ENCODE measurements at places on chromosomes 13 and 19.

GRCh38 chr13:48078251-48078656 is 16.6 kb downstream of the MED4 start:
- no peak for DNase-seq

DNA sequence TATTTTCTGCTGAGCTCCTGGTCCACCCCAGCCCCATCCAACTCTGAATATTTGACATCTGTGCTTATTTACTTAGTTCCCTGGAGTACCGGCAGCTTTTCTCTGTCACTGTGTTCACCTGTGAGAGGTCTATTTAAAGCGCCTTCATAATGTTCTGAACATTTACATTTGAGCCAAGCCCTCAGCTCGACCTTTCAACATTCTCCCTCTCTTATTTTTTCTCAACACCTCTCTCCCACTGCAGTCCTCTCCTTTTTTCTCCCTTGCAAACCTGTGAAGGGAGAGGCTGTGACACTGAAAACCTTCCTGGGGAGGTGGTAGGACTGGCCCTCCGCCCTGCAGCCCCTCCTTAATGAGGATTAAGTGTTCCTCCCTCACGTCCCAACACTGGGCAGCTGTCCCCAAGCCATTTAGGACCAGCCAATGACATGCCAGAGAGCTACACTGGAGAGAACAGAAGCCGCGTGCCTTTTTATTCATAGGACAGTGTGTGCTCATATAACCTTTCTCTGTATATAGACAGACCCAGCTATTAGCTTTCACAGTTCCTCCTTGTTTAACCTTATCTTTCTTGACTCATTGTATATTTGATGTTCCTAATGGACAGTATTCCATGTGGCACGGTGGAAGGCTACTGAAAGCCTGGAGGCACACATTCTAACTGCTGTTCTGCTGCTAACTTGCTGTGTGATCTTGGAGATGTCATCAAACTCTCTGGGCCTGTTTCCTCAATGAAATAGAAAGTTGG is 134.8 kb downstream of the NUFIP1 start:
- DNase-seq, result no peak

DNA sequence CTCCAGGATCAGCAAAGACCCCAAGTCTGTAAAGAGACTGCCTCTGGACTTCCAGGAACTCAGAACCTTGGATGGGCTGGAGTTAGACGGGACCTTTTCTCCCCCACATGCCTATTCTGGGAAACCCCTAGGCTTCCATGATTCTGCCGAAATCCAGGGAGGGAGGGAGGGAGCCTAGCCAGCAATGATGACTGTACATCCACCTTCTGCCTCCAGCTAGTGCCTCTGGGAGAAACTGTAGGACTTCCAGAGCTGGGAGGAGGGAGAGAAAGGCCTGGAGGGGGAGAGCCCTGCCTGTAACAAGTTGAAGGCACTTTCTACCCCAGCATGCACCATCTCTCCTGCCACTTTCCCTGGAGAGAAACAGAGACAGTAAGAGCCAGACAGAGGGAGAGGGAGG is 6.0 kb upstream of the HAS1 start:
- DNase-seq, result peak; percentile 59

DNA sequence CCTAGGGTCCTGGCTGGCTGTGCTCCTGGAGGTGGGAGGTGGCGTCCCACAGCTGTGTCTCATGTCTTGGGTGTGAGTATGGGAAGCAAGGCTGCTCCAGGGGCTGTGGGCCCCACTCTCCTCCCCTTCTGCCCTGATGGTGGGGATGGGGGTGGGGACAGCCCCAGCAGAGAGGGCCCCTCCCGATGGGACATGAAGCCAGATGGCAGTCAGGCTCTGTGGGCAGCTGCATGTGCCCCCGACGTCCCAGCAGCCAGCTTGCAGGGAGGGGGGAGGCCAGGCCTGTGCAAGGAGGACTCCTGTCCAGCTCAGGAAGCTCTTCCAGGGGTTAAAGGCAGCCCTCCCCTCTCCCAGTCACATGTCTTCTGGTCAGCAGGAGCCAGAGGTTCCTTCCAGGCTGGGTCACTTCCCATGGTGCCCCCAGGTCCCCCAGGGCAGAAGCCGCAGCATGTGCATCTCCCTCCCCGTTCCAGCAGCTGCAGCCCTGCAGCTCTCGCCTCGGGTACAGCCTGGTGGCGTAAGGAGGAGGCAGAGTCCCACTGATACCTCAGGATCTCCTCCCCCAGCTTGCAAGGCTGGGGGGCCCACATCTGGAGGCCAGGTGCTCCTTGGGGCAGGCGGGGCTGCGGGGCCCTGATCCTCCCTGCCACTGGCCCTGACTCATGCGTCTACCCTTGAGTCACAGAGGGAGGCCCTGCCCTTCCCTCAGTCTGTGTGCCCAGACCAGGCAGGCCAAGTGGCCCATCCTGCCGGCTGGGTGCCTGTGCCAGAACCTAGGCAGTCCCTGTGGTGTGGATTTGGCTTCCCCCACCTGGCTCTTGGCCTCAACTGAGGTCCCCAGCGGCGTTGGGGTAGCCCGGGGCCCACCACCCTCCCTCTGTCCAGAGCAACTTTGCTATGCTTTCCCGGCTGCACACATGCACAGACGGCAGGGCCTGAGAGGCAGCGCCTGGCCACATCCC is 13.0 kb downstream of the YIPF2 start:
- peak; percentile 95 for DNase-seq

DNA sequence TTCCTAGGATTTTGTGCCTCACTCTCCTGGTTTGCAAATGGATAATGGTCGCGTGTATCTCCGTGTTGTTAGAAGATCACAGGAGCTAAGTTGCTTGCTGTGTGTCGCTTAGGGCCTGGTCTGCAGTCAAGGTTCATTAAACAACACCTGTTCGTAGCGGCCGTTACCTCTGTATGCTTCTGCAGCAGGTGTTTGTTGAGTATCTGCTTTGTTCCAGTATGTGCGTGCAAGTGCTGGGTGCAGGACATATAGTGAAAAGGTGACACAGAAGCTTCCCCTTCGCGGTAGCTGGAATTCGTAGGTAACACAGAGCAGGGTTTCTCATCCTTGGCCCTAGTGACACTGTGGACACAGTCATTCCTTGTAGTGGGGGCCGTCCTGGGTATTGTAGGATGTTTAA is 5.4 kb downstream of the MED25 start:
- DNase-seq, result no peak

DNA sequence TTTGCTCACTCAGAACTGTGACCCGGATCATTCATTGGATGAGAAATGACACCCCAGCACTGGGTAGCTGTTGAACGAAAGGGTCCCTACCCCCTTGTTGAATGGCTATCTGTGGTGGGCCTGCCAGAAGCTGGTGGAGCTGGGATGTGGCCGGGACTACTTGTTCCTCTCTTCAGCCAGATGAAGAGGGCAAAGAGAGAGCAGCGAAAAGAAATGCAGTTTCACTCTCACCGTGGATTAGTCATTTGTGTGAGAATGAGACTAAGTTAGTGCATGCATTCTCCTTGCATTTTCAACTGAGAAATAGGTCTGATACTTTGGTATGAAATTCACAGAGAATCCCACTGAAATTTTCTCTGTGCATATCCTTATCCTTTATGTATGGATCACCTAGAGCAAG is 553.1 kb downstream of the IRS2 start:
- no peak for DNase-seq

DNA sequence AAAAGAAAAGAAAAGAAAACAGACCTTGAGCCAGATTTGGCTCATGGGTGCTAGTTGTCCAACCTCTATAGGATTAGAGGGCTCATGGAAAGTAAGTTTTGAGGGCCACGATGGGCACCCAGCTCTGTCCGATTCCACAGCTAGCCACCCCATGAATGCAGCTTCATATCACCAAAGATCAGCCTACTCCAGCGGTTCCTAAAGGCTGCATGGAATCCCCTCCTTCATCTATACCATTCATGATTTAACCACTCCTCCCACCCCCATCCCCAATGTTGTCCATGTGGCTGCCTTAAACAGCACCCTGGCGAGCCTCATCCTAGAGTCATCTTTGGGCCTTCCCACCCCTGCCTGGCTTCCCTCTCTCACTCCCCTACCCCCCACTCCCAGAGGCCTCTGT is 2.1 kb downstream of the MVB12A start:
- no peak for DNase-seq

DNA sequence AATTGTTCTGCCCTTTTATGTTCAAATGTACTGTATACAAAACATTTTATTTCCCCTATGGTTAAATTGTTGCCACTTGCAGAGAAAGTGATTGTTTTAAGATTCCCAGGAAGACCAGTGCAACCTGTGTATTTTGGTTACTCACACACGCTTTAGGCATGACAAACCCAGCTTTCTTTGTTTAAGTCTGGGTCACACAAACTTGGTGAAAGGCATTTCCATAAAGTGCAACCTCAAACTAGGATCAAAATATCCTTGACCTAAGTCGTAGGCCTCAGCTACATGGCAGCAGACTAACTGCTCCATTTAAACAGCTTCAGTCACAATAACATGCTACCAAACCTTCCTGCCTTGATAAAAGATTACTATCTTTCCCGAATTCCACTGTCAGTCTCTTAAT is 639.0 kb upstream of the PRR20A start:
- DNase-seq, result no peak

GRCh38 chr13:101417043-101417406 is 717 bp upstream of the NALCN start:
- peak; percentile 16 for DNase-seq

GRCh38 chr19:6091771-6092291 is 18.5 kb downstream of the RFX2 start:
- peak; percentile 24 for DNase-seq

DNA sequence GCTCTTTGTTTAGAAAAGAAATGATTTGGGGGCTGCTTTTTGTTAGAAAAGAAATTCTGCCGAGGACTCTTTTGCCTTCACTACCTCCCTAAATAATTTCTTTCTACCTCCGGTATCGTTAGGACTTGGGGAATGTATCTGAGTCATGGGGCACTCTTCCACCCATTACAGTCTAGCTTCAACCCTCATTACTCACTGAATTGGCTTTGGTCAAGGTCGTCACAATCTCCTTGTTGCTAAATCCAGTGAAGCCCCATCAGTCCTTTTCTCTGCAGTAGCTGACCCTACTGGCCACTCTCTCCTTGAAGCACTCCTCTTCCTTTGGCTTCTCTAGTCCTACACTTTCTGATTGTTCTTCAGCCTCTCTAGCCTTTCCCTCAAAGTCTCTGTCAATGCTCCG is 34.0 kb downstream of the WDR87 start:
- DNase-seq, result no peak

DNA sequence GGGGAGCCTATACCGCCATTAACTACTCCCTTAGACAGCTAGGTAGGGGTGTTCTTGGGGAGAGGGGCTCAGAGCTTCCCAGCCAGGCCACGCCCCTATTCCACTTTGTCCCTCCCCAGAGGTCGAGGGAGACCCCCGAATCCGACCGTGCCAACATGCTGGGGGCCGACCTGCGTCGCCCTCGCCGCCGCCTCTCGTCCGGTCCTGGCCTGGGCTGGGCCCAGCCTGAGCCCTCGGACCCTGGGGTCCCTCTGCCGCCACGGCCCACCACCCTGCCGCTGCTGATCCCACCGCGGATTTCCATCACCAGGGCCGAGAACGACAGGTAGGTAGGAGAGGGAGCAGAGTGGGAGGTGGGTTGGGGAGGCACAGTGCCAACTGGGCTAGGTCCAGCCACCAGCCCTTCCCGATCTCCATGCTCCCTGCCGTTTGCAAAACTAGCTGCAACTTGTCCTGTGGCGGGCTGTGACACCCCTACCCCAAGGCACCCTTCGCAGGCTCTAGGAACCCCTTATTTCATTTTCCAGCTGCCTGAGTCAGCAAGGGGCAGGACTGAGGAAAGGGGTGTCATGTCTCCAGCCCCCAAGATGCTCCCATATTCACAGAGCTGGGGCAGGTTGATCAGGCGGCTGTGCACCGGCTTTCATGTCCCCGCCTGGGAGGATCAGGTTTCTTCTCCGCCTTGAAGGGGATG is 2.6 kb upstream of the PDE4A start:
- no peak for DNase-seq

GRCh38 chr13:79812070-79812850 is 331.3 kb downstream of the NDFIP2 start:
- DNase-seq, result no peak

DNA sequence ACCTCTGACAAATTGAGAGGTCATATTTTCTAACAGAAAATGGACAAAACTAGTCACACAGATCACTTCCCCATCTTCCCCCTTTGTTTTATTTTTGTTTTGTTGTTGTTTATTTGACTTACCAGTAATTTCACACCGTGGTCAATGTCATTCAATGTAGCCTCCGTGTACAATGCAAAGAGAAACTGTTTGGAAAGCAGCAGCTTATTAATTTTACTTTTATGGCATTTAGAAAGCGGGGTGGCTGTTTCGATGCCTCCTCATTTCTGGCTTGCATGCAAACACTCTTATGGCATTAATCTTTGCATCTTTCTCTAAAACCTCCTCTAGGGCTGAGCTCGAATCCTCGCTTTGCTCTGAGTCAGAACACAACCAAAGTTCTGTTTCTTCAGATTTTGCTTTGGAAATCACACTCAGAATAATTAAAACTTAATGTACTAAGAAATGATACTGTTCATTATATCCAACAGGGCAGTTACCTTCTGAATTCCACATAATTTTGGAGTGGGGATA is 77.0 kb downstream of the ZNF536 start:
- DNase-seq, result no peak

DNA sequence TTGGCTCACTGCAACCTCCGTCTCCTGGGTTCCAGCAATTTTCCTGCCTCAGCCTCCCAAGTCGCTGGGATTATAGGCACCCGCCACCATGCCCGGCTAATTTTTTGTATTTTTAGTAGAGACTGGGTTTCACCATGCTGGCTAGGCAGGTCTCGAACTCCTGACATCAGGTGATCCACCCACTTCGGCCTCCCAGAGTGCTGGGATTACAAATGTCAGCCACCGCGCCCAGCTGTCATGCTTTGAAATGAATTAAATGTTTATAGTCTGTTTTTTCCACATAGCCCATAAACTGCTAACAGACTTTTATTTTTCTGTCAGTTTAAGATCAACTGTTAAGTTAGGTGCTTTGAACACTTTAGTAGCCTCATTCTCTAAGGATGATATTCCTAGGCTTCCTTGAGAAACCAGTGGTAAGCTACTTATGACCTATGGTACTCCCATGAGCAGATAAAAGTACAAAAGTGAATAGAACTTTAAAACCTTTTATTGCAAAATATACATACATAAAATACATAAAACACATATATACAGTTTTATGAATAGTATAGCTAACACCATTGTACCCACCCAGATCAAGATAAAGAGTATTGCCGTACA is 13.6 kb downstream of the TPP2 start:
- no peak for DNase-seq

- DNase-seq, result peak; percentile 18
Observed at GRCh38 chr13:39422845-39423565, 180.0 kb downstream of the LHFPL6 start.

Data from GM03348 (cell line).